ENCODE measurements at places on chromosomes 12 and 14.
A peak's percentile ranks its signal among the peaks of the same experiment; 100 is the strongest.

DNA sequence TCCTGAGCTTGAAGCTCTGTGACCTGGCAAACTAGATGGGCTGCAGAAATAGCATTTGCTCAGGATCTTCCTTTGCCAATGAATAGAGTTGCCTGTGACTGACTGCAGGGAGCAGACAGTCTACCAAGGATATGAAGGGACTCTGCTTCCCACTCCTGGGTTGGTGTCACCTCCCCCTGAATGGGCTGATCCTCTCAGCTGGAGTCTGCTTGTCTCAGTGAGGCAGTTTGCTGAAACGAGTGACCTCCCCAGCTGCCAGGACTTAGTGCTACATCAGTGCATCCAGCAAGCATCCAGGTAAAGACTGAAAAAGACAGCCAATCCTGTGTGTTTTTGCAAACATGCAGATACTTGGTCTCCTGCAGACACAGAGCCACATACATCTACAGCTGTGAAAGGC lies 28.5 kb downstream of the PAH start:
- no peaks in the 10 kb centered on the region for H3K4me1 ChIP-seq
- no peak overlapping the region for H3K4me3 ChIP-seq
- no peak for DNase-seq

- no peaks in the 10 kb centered on the region for H3K4me1 ChIP-seq
- no peaks in the 10 kb centered on the region for H3K36me3 ChIP-seq
- no peak overlapping the region for H3K4me3 ChIP-seq
- DNase-seq, result no peak
- no peak overlapping the region for H3K27ac ChIP-seq
- no peaks in the 10 kb centered on the region for H3K27me3 ChIP-seq
These were observed 108.4 kb downstream of the PTPRR start for GRCh38 chr12:70812136-70812535.

DNA sequence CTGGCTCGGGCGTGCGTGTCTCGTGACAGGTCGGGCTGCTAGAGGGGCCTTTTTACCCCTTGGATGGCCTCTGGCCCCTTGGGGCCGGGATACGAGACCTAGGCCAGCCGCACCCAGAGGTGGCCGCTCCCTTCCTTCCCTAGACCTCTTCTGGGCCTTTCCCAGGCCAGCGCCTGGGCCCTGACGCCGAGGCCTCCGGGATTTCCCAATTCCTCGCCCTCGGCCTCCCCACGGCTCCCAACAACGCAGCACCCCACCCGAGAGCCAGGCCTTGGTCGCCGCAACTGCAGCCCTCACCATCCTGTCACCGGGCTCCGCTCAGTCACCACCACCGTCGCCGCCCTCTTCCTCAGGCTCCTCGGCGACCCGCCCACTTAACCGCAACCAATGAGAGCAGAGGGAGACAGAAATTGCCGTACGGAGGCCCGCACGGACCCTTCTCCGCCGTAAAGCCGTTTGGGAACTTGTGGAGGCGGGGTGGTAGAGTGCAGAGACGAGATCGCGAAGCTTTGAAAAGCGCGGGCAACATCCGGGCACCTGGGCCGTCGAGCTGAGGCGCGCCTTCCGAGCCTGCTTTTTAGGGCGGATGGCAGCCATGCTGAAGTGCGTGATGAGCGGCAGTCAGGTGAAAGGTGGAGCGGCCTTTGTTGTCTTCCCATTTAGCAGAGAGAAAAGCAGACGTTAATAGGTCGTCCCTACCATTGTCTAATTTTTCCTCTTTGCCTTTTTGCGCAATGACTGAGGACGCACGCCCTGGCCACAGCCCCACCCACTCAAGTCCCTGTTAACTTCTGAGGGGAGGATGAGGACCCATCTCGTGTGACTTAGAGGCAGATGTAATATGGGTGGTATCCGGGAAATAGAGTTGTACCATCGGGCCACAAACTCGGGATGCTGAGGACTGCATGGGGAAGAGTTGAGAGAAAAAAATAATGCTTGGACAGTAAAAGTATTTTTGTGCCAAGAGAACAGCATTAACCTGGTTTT lies at the start of the genes RAD9B and VPS29:
Gene RAD9B, plus strand, starts transcription at position 580 of the 987 bp plus-strand sequence. Its CDS starts 7 bp downstream, at position 587.
Gene VPS29, minus strand, starts transcription at position 360 of the 987 bp plus-strand sequence. Its CDS starts 60 bp downstream, at position 300.
- H3K4me1 ChIP-seq, result peaks cover 19% of the 10 kb centered on the region
- H3K36me3 ChIP-seq, result no peaks in the 10 kb centered on the region
- H3K4me3 ChIP-seq, result peak within 1 kb of the TSS; percentile 81
- H3K27me3 ChIP-seq, result no peaks in the 10 kb centered on the region
- H3K27ac ChIP-seq, result peak within 1 kb of the TSS; percentile 89

- H3K27me3 ChIP-seq, result no peaks in the 10 kb centered on the region
- H3K36me3 ChIP-seq, result no peaks in the 10 kb centered on the region
- H3K4me1 ChIP-seq, result peaks cover 13% of the 10 kb centered on the region
- peak; percentile 82 for DNase-seq
- H3K4me3 ChIP-seq, result no peak overlapping the region
- peak overlapping the region; percentile 49 for H3K27ac ChIP-seq
These were observed 9.9 kb downstream of the UBC start for GRCh38 chr12:124904306-124905098.

GRCh38 chr14:44620121-44621019 lies 113.3 kb upstream of the FSCB start:
- H3K4me1 ChIP-seq, result no peaks in the 10 kb centered on the region
- no peak overlapping the region for H3K4me3 ChIP-seq
- DNase-seq, result no peak
- H3K27ac ChIP-seq, result no peak overlapping the region
- H3K36me3 ChIP-seq, result no peaks in the 10 kb centered on the region
- H3K27me3 ChIP-seq, result no peaks in the 10 kb centered on the region

DNA sequence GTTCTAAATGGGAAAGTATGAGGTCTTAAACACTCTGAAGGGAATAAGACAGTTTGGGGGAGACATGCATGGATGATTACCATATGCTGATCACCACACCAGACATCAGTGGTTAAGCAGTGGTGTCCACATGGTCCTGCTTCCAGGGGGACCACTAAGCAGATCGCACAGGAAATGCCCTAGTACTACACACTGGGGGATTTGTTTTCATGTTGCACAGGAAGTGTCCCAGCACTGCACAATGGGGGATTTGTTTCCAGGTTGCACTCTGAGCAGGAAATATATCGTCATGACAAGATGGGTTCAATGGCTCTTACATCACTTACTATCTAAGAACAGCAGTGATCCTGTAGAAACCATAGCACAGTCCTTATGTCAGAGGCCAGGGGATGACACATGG lies 245.5 kb downstream of the BCL11B start:
- H3K27me3 ChIP-seq, result no peaks in the 10 kb centered on the region
- no peak for DNase-seq

DNA sequence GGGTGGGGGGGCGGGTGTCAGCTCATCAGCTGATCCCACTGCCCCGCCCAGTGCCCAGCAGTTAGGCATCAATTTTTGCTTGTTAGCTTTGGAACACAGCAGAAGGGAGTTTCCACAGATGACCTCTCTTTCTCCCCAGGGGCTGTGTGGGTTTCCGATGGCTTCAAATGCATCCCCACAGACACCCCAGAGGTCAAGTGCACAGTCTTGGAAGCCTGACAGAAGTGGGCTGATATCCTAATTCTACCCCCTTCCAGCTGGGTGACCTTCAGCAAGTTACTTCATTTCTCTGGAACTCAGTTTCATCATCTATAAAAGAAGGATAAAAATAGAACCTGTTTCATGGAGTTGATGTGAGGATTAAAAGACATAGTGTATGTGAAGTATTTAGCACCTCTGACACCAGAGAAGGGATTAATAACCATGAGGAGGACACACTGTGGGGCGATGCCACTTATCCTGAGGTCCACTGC lies 22.0 kb downstream of the TTC9 start:
- H3K4me3 ChIP-seq, result no peak overlapping the region
- peaks cover 3% of the 10 kb centered on the region for H3K4me1 ChIP-seq
- no peaks in the 10 kb centered on the region for H3K36me3 ChIP-seq
- no peak for DNase-seq

- no peak for DNase-seq
- H3K4me3 ChIP-seq, result no peak overlapping the region
- no peak overlapping the region for H3K27ac ChIP-seq
These were observed 257.3 kb downstream of the TMEM121 start for GRCh38 chr14:105783707-105784106.

DNA sequence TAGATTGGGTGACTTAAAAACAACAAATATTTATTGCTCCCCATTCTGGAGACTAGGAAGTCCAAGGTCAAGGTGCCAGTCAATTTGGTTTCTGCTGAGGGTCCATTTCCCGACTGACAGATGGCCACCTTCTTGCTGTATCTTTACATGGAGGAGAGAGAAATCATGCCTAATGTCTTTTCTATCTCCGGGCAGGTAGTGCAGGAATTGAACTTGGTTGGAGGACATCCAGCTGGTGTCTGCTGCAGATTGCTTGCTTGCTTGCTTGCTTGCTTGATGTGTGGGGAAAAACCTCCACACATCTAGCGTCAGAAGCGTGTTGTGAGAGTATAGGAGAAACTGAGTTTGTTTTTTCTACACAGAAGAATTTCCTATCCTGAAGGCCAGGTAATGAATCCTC lies 561.4 kb downstream of the DIO2 start:
- H3K4me3 ChIP-seq, result no peak overlapping the region
- DNase-seq, result no peak
- no peaks in the 10 kb centered on the region for H3K36me3 ChIP-seq
- no peaks in the 10 kb centered on the region for H3K27me3 ChIP-seq

DNA sequence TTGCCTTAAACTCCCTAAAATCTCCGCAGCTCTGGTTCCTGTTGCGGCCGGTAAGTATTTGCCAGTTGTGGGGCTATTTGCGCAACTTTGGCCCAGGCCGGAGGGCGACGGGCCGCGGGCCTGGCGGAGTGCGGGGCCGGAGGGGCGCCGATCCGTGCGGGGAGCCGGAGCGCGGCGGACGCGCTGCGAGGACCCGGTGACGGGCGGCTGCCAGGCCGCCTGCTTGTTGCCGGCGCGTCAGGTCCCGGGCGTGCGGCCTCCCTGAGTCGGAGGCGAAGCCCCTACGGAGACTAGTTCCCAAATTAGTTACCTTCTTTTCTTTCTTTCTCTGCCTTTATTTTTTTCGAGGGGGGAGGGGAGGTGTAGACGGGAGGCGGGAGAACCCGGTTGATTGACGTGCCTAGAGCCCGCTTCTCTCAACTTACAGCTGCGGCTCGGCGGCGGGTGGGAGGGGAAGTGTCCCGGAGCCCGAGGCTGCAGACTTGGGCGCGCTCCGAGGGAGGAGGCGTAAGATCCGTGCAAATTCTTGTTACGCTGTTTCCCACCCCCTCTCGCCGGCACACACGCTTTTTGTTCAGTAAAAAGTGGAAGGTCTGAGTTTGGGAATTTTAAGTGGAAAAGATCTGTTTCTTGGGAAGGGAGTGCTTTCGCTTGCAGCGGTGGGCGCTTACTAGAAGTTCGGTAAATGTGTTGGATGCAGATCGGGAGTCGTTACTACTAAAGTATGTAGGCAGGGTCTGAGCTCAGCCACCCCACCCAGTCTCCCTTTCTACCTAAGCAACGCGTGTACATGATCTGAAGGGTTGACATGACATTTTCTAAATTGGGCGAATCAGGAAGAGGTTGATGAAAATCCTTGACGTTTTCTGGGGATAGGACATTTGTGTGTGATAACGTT lies 576 bp downstream of the ZBTB1 start:
- no peaks in the 10 kb centered on the region for H3K27me3 ChIP-seq
- no peaks in the 10 kb centered on the region for H3K36me3 ChIP-seq
- H3K4me3 ChIP-seq, result peak overlapping the region; percentile 62
- peak overlapping the region; percentile 100 for H3K27ac ChIP-seq
- H3K4me1 ChIP-seq, result peaks cover 47% of the 10 kb centered on the region

DNA sequence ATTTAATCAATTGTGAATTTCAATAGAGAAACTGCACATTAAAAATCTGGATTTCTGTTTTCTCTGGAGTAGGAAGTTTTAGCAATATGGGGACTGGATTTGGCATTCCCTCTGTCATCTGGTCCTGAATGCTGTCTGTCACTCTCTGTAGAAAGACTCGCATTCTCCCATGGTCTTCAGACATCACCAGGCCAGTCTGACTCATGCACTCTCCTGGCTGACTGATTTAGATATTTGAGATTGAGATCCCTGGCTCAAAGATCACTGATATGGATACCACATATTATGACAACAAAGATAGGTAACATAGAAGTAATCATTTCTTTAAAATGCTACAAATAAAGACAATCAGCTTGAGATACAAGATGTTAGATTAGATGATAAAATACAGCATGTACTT lies 524.5 kb downstream of the GALC start:
- H3K36me3 ChIP-seq, result no peaks in the 10 kb centered on the region
- DNase-seq, result no peak
- H3K27me3 ChIP-seq, result no peaks in the 10 kb centered on the region
- no peak overlapping the region for H3K27ac ChIP-seq
- no peaks in the 10 kb centered on the region for H3K4me1 ChIP-seq

DNA sequence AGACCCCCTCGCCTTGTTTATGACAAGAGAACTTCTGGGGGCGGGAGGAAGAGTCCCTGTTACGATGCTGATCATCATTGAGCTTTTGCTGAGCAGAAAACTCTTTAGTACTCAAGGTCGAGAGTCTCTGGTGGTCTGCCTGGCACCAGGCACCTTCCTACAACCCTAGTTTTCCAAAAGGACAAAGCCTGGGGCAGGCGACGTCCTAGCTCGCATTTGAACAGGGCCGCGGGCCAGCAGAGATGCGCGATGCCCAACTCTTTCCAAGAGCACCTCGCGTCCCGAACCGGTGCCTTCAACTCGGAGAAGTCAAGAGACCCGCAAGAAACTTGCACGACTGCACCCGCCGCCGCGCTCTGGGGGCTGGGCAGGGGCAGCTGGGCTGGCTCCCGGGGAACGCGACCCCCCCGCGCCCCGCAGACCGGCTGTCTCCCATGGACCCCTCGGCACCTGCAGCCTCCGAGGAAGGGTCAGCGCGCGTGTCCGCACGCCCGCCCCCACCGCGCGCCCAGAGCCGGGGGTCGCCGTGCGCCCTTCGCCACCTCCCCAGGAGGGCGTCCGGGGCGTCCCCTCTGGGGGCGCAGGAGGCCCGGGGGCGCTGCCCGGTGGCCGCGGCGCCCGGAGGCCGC lies 377 bp upstream of the BCL7A start:
- H3K4me1 ChIP-seq, result peaks cover 18% of the 10 kb centered on the region
- H3K36me3 ChIP-seq, result no peaks in the 10 kb centered on the region
- no peaks in the 10 kb centered on the region for H3K27me3 ChIP-seq
- peak; percentile 38 for DNase-seq
- peak overlapping the region; percentile 76 for H3K27ac ChIP-seq

DNA sequence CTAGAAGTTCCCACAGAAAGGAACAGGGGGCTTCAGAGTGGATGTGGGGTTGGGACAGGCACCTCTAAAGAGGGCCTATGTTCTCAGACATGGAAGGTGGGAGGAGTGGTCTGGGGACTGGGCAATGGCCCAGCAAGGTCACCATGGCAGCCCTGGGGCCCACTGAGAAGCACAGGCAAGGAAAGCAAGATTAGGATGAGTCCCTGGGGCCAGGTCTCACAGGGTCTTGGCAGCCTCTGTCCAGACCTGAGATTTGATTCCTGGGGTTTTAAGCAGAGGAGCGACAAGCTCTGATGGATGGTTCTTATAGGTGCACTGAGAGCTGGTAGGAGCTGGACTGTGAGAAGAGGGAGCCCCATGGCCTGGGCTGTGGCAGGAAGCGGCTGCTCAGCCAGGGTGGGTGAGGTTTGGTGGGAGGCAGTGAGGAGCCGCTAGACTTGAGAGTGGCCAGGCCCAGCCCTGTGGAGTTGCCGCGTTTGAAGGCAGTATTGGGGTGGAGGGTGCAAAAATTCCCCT lies 44.0 kb downstream of the DLK1 start:
- no peak overlapping the region for H3K27ac ChIP-seq
- H3K4me3 ChIP-seq, result no peak overlapping the region
- no peaks in the 10 kb centered on the region for H3K36me3 ChIP-seq
- peaks cover 2% of the 10 kb centered on the region for H3K27me3 ChIP-seq
- DNase-seq, result no peak

- H3K4me1 ChIP-seq, result peaks cover 23% of the 10 kb centered on the region
- no peaks in the 10 kb centered on the region for H3K36me3 ChIP-seq
- DNase-seq, result peak; percentile 52
- H3K27ac ChIP-seq, result peak overlapping the region; percentile 92
- H3K4me3 ChIP-seq, result peak overlapping the region; percentile 80
- no peaks in the 10 kb centered on the region for H3K27me3 ChIP-seq
These were observed 790 bp downstream of the NEDD1 start for GRCh38 chr12:96907671-96908422.

Data from lung (tissue), 17 donors.